Smooth muscle cell of the pulmonary artery (primary cell): ENCODE measurements at places on chromosomes 12 and 14. TPM values are rescaled to one million over a fixed set of nuclear protein-coding genes. Genes with fewer than 3 reads are reported as not detected.

Gene SLIRP
- 94.4 and 96.2 TPM in 2 replicates for total RNA-seq

Gene TDG
- total RNA-seq = 20.0 and 20.9 TPM in 2 replicates

Gene MGP
- 81.2 and 251 TPM in 2 replicates for total RNA-seq

Gene ARG2
- 3.8 and 4.1 TPM in 2 replicates for total RNA-seq

Gene LBHD2
- not detected in 2 replicates for total RNA-seq
